NCI-H345 (cell line): ENCODE measurements at places on chromosomes 2 and 18.
A peak's percentile ranks its signal among the peaks of the same experiment; 100 is the strongest.

GRCh38 chr2:157928372-157928771, 52.2 kb upstream of the ACVR1 start:
- no peak for DNase-seq

- peak; percentile 27 for DNase-seq
Observed at GRCh38 chr2:66489436-66489835, 54.5 kb downstream of the MEIS1 start.

DNA sequence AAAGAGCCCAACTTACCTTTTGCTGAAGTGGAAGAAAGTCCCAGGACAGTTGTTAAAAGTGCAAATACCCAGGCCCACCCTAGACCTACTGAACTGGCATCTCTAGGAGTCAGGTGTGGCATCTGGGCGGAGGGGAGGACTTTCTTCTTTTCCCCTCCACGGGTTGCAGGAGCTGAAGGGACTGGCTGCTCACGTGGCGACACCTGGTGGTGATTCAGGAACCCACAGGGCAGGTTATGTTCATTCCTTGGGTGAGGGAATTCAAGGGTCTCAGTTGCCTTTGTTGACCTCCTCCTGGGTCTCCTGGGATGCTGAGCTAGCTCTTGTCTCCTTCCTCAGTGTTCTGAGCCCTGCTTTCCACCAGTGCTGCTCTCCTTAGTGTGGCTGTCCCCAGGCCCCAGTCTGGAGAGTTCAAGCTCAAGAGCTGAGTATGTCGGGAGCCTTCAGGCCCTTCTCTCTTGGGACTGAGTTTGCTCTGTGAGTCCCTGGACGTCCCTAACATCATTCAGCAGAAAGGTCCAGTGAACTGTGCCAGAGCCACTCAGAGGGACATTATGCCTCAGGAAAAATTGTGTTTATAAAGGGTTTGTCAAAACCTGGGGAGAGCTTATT, 56.9 kb downstream of the DYSF start:
- peak; percentile 70 for DNase-seq

DNA sequence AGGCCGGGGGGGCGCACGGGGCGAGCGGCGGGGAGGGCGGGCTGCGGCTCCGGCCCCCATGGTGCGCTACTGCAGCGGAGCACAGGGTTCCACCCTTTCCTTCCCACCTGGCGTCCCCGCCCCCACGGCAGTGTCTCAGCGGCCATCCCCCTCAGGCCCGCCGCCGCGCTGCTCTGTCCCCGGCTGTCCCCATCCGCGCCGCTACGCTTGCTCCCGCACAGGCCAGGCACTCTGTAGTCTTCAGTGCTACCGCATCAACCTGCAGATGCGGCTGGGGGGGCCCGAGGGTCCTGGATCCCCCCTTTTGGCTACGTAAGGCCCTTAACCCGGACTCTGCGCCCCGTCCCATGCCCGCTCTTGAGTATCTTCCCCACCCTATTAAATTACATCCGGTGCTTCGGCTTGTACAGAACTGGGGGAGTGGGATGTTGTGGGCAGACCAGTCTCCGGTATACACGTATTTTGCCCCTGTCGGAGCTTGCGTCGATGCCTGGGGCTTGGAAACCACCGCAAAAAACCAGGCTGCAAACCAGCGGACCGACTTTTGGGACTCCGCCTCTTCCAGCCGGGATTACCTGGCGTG, 598 bp upstream of the WBP1 start:
- peak; percentile 86 for DNase-seq

- no peak for DNase-seq
Observed at GRCh38 chr2:28343184-28343942, 49.3 kb upstream of the FOSL2 start.

DNA sequence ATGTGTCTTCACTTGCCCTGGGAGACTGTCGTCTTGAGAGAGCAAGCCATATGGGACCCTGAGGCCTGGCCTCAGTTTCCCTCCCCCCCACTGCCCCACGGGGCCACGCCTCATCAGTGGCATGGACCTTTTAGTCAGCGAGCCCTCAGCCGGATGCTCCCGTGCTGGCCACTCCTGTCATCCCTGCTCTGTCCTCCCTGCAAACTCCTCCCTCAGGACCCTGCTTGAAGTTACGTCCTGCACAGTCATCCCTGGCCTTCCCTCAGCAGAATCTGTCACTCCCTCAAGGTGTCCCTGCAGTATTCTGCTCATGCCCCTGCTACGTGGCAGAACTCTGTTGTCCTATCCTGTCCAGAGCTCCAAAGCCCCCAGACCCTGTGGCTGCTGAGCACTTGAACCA, 265.1 kb downstream of the NEDD4L start:
- DNase-seq: no peak

DNA sequence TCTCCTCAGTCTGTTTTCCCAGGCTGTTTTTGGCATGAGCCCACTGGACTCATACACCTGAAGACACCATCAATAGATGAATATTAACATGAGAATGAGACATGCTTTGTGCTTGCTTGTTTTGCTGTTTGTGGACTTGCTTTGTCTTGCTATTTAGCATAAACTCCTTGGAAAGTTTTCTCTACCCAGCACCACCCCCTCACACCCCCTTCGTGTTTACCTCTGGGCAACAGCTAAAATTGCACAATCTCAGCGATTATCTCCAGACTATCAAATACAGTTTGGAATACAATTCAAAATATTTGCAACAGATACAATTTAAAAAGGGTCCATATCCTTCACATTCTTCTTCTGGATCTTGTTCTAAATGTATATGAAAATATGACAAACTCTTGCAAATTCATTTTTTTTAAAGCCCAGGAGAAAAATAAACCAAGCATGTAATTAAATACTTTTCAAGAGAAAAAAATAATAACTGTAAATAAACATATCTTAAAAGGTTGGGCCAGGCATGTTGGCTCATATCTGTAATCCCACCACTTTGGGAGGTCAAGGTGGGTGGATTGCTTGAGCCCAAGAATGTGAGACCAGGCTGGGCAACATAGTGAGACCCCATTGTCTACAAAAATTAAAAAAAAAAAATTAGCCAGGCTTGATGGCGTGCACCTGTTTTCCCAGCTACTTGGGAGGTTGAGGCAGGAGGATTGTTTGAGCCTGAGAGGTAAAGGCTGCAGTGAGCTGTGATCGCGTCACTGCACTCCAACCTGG, 32.3 kb upstream of the PMAIP1 start:
- DNase-seq: no peak

- no peak for DNase-seq
Observed at GRCh38 chr2:26590980-26591618, 50.1 kb downstream of the CIB4 start.

- no peak for DNase-seq
Observed at GRCh38 chr2:69168144-69168813, 155.3 kb downstream of the ANTXR1 start.

DNA sequence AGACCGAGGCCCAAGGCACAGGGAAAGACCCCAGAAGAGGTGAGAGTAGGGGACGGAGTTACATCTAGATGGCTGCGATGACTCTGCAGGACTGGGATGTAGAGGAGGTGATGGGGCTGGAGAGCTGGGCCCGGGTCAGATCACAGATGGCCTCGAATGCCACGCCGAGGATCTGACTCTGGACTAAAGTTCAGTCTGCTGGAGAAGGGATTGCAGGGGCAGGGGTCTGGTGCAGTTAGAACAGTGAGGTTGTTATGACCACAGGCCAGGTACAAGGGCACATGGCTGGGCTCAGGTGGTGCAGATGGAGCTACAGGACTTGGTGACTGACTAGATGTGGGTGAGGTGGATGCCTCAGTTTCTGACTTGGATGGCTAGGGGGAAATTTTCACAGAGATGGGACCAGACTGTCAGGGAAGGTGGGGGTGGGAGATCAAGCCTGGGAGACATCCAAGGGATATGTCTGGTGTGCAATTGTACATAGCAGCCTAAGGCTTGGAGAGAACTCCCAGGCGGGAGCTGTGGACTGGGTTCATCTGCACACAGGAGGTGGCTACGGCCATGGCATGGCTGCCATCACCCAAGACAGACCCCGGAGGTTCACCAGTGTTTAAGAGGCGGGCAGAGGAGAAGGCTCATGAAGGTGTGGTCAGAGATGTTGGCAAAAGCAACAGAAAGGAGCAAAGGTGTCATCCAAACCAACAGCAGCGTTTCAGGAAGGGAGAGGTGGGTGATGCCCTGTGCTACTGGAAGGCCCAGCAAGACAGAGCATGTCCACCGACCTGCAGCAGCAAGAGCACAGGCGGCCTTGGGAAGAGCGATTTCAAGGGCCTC, 66.9 kb downstream of the CIB4 start:
- DNase-seq: no peak

DNA sequence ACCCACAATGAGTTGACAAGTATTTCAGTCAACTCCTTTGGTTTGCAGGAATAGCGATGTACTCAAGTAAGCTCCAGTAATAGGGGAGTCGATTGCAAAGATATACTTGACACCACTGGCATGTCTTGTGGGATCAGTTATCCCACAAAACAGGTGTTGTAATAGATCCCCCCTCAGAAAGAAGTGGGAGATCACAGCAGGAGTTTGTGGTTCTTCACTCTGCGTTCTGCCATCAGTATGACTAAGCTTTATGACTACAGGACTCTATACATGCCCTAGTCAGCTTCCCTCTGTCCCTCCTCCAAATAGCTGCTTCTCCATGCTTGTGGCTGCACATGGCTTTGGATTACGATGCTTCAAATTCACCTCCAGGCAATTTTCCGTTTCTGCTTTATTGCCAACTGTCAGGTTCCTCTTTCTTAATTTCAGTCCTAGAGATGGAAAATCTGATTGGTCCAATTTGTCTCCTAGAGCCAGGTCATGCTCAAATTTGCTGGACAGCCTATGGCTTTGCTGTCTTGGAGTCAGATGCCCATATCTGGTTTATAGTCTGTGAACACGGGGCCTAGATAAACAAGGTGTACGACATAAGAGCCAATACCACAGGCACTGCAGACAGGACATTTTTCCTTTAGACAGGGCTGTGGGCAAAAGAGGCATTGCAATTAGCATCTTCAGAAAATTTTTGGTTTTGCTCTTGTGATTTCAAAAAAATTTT, 221.7 kb downstream of the PAX3 start:
- no peak for DNase-seq

- DNase-seq: no peak
Observed at GRCh38 chr18:62939926-62940325, 224.6 kb downstream of the PHLPP1 start.

DNA sequence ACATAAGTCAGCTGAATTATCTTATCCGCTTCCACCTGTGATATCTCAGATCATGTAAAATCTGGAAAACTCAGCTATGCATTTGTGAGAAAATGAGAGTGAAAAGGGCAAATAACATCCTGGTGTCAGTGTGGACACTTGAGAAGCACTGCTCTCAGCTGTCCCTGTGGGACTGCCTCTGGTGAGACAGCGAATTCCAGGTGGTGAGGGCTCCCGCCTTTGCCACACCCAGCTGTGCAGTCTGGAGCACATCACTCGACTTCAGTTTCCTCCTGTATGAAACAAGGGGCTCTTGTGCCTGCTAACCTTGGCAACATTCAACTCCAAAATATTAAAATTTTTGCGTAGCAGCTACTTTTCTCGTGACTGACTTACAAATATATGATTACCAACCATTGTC, 194.9 kb upstream of the BOD1L2 start:
- peak; percentile 9 for DNase-seq

DNA sequence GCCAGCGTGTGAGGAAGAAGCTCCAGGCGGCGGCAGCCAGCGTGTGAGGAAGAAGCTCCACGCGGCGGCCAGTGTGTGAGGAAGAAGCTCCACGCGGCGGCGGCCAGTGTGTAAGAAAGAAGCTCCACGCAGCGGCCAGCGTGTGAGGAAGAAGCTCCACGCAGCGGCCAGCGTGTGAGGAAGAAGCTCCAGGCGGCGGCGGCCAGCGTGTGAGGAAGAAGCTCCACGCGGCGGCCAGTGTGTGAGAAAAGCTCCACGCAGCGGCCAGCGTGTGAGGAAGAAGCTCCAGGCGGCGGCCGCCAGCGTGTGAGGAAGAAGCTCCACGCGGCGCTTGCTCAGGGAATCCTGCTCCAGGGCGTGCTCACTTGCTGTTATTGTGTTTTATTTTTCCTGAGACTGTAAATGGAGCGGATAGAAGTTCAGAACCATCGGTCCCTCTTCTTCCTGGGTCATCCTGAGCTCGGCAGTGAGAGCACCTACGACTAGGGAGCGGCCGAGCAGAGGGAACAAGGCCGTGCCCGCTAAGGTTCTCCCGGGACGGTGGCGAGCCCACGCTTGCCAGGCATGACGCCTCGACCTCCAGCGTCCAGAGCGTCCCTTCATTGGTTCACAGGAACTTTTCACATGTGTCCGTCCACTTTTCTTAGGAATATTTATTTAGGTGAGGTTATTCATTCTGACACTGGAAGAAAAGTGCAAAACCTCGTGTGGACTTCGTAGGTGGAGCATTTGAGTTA, 94.2 kb downstream of the TMEM18 start:
- no peak for DNase-seq

DNA sequence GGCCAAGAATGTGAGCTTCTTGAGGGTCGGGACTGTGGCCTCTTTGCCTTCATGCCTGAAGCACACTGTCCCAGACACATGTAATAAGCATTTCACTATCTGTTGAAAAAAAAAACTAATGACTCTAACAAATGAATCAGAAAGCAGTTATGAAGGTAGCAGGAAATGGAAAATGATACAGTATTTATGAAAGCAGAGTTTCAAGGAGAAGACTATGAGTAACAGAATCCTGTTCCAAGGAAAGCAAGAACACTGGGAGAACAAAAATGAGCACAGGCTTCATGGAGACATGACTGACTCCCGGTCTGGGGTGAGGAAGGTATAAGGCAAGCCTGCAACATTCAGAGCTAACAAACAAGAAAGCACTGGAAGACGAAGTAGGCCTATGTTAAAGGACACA, 190.8 kb downstream of the RNF152 start:
- DNase-seq: no peak

- no peak for DNase-seq
Observed at GRCh38 chr2:176139661-176140512, 10.4 kb downstream of the HOXD8 start.
